ENCODE measurements at places on chromosomes 2 and 18. TPM values are rescaled to one million over a fixed set of nuclear protein-coding genes. Genes with fewer than 3 reads are reported as not detected.

DNA sequence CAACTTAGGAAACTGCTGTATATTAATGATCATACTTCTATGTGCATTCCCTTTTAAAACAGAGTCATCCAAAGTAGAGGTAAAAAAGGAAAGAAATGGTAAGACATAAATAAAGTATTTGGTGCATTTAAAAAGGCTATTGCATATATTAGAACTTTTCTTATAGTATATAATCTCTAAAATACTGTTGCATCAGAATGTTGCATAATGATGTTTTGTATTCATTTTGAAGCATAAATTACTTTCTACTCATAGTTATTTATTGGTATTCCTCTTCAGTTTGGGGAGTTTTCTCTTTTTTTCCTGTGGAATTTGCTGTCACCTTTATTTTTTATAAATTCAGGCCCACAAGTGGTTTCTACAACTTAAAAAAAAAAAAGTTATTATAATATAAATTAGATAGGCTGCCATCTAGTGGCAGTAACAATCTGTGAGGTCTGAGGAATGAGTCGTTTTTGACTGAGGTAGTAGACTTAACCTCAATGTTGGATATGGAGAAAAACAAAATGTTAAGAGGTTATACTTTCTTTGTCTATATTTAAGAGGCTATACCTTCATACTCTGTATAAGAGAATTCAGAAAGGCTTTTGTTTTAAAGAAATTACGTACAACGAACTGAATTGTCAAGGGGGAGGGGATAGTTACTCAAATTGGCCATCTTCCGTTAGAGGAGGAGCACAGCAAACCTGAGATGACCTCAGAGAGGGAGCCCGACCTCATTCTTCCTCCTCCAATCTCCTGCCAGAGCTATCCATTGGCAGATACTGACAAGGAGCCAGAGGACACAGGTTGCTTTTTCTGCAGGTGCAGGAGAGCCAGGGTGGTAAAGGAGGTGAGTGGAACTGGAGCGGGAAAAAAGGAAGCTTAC is 23.8 kb downstream of the ANKAR start:
- DNase-seq = peak; percentile 31

Gene CCDC150
- total RNA-seq = 12.1 TPM

- no peak for DNase-seq
These were observed 50.6 kb downstream of the PARD6G start for GRCh38 chr18:80196528-80197320.

GRCh38 chr2:39703181-39703872 is 37.6 kb downstream of the TMEM178A start:
- no peak for DNase-seq

DNA sequence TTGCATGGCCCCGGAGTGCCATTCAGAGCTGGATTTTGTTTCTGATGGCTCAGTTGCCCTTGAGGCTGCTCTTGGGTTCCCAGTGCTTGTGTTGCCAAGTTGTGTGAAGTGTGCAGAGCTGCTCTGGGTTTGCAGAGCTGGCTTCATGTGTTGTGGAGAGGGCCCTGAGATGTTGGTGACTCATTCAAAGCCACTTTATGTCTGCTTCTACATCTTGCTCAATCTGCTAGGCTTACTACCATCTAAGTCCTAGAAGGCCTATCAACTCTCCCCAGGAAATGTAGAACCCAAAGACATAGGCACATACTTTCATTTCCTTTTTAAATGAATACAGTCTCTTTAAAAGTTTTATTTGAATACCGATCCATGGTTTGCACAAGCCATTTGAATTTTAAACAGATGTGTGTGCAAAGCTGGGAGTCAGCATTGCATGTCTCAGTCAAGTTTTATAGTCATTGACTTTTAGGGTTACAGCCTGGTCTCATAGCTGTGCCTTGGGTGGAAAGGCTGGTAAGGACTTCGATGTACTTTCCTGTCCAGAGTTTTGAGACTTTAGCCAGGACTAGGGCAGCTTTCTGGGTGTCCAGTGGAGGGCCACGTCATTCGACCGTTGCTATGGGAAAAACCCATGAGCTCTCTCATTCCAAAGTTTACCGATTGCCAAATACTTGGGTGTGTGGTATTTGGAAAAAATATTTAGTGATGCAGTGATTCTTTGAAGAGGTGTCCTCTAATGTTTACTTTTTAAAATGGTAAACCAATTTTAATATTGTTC is 105.0 kb downstream of the LTBP1 start:
- DNase-seq = no peak

DNA sequence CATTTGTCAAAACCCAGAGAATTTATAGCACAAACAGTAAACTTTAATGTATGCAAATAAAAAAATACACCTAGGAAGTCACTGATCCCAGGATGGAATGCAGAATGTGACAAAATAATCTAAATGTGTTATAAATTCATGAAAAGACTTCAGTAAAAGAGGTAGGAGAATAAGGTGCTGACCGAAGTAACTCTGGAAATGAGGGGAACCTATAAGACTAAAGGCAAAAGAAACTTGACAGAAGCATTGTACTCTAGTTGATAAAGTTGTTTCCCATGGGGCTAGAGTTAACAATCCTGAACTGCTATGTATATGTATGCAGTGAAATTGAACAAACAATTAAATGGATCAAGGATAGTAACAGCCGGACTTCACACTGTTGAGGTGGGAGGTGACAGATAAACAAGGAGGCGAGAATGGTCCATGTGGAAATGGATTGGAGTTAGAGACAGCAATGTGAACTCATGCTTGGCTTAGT is 24.5 kb downstream of the IRS1 start:
- no peak for DNase-seq

- peak; percentile 21 for DNase-seq
These were observed 32.5 kb downstream of the MERTK start for GRCh38 chr2:111930875-111931274.

GRCh38 chr2:121902171-121902591 is 146.7 kb downstream of the TSN start:
- DNase-seq = no peak

Measured in activated CD4-positive, alpha-beta memory T cell treated with anti-CD3 and anti-CD28 coated beads, Interleukin-2, amount 10 ng/mL, durations not matched to agents 7 days and 5 days (primary cell).